CD4-positive, alpha-beta T cell treated with Interleukin-6 at 100 ng/mL for 8 hours (primary cell): ENCODE measurements at places on chromosomes 5 and 9.

DNA sequence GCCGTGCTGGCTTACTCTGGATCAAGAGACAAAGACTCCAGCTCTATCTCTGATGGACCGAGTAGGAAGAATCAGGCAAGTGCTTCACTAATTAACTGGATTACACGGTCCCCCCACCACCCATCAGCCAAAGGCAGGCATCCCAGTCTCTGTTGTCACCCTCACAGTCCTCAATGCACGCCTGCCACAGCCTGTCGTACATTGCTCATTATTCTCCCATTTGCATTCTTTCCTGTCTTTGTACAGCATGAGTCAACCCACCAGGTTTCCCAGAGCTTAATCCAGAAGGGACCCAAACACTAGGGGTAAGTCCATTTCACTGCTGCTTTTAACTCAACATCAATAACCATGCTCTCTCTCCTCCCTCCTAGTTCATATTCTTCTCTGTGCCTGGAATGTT lies 44.4 kb downstream of the PCA3 start:
- DNase-seq = no peak

DNA sequence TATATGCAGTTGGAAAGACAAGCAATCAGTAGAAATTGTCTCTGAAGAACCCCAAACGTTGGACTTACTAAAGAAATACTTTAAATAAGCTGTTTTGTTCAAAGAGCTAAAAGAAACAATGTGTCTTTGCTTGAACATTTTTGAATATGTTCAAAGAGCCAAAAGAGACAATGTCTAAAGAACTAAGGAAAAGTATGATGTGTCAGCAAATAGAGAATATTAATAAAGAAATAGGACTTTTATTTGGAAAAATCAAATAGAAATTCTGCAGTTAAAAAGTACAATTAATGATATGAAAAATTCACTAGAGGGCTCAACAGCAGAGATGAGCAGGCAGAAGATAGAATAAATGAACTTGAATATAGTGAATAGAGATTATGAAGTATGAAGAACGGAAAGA lies 19.2 kb downstream of the TAS2R1 start:
- no peak for DNase-seq

DNA sequence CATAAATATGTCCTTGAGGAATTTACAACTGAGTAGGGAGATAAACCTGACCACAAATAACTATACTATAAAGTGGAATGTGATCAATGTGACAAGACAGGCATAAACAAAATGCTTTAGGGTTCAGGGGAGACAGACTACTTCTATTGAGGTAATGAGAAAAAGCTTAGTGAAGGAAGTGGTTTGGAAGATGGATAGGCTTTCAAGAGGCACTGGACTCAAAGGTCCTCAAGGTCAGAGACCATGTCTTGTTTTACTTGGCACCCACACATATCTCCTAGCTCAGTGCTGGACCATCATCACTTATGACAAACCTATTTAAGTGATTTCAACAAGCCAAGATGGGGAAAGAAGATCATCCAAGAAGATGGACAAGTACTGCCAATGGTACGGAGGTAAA lies 257.8 kb downstream of the BNC2 start:
- DNase-seq = no peak

DNA sequence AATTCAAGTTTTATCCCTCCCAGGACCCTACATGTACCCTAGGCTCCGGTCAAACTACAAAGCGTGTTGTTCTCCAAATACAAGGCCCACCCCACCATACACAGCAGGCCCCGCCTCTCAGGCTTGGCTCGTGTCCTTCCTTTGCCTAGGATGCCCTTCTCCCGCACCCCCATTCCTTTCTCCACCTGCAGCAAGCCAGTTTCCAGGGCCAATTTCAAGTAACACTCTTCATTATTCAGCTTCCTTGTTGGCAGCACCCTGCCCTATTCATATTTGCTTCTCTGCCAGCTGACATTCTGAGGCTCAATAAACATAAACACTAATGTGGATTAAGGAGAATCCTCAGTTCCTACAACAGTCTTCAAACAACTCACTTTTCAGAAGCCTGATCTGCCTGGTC lies 31.7 kb downstream of the EPB41L4B start:
- DNase-seq = no peak

- DNase-seq = no peak
These were observed 73.5 kb upstream of the MEGF10 start for GRCh38 chr5:127216898-127217675.

DNA sequence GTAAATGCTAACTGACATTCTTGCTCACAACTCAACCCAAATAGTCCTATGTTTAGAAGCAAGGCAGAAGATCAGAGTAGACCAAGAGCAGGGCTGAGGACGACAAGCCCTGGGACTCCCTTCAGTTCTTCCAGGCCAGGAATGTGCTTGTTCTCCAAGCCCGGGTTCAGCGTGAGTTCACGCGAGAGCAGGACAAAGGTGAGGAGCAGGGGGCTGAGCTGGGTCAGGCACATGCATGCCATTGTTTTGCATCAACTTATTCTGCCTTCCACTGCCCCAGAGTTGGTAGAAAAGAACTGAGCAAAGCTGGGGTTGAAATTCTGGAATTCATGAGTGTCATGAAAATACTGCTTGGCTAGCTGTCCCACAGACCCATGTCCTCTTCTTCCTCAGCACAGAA lies 206.5 kb downstream of the PAX5 start:
- DNase-seq = no peak

GRCh38 chr9:6270896-6271295 lies 55.3 kb downstream of the IL33 start:
- no peak for DNase-seq

GRCh38 chr5:107532169-107532878 lies 138.4 kb downstream of the EFNA5 start:
- DNase-seq = no peak

DNA sequence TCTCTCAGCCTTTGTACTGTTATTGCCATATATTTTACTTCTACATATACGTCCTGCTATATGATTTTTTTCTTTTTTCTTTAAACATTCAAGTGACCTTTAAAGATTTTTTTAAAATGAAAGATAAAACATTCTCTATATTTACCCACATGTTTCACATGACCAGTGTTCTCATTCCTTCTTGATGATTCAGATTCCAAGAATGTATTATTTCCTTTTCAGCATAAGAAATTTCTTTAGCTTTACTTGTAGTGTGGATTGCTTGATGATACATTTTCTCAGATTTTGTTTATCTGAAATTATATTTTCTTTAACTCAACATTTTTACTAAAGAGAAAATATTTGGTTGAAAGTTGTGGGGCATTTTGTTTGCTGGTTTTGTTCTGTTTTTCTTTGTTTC lies 792.1 kb downstream of the BRINP1 start:
- DNase-seq = no peak

- DNase-seq = no peak
These were observed 1.5 kb downstream of the NSMF start for GRCh38 chr9:137457406-137458193.

GRCh38 chr5:76199336-76200318 lies 116.4 kb downstream of the SV2C start:
- no peak for DNase-seq
